CD4-positive, alpha-beta T cell treated with Interleukin-4 for 4 hours (primary cell): ENCODE measurements at places on chromosomes 3 and 15.

GRCh38 chr3:115616461-115616860 lies 6.8 kb upstream of the GAP43 start:
- DNase-seq: no peak

- DNase-seq: no peak
Observed at GRCh38 chr3:126058666-126059065, 25.3 kb downstream of the SLC41A3 start.

- peak; percentile 67 for DNase-seq
Observed at GRCh38 chr3:27312044-27312668, 57.0 kb downstream of the NEK10 start.

GRCh38 chr15:81959196-81959595 lies 86.6 kb downstream of the MEX3B start:
- no peak for DNase-seq

DNA sequence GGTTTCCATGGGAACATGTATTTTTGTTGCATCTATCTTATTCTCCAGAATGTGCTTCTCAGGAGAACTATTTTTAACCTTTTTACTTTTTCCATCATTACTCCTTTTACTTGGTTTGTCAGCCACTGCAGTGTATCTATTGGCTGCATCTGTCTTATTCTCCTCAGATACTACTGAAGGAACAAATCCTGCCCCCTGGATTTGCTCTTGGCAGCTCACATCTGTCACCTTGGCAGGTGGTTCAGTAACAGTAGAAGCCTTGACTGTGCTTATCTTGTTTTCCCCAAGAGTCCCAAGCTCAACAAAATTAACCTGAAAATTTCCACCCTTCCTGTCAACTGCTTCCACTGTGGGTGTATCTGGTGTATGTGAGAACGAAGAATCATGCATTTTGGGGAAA lies 106.0 kb downstream of the MAP4 start:
- DNase-seq: no peak

GRCh38 chr3:64355401-64355807 lies 130.1 kb upstream of the PRICKLE2 start:
- DNase-seq: no peak

DNA sequence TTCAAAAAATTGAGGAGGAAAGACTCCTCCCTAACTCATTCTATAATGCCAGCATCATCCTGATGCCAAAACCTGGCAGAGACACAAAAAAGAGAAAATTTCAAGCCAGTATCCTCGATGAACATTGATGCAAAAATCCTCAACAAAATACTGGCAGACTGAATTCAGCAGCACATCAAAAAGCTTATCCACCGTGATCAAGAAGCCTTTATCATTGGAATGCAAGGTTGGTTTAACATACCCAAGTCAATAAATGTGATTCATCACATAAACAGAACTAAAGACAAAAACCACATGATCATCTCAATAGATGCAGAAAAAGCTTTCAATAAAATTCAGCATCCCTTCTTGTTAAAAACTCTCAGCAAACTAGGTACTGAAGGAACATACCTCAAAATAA lies 24.2 kb upstream of the CAPN3 start:
- no peak for DNase-seq

- no peak for DNase-seq
Observed at GRCh38 chr3:118102737-118103136, 931.9 kb downstream of the IGSF11 start.

DNA sequence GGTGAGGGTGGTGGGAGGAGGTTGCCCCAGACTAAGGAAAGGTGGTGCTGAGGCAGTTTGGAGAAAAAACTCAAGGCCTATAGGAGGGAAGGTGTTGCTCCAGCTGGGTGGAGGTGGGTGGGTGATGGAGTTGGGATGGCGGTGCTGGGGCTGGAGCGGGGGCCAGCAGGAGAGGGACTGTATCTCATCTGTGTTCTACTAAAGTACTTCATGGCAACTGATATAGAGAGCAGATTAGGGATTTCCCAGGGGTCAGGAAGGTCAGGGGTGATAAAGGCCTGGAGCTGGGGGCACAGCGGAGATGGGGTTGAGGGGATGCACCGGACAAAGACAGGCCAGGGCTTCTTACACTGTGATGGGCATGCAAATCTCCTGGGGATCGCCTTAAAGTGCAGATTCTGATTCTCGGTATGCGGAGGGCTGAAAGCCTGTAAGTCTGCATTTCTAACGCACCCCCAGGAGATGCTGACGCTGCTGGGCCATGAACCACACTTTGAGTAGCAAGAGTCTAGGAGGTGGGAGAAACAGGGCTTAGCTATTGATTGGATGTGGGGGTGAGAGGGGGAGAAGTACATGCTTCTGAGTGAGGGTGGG lies 4.2 kb downstream of the KLHL40 start:
- DNase-seq: no peak

GRCh38 chr15:38046257-38047051 lies 112.0 kb downstream of the TMCO5A start:
- DNase-seq: no peak

- no peak for DNase-seq
Observed at GRCh38 chr3:11690863-11691766, 47.4 kb upstream of the VGLL4 start.

- DNase-seq: no peak
Observed at GRCh38 chr15:32675466-32675865, 34.0 kb downstream of the SCG5 start.

DNA sequence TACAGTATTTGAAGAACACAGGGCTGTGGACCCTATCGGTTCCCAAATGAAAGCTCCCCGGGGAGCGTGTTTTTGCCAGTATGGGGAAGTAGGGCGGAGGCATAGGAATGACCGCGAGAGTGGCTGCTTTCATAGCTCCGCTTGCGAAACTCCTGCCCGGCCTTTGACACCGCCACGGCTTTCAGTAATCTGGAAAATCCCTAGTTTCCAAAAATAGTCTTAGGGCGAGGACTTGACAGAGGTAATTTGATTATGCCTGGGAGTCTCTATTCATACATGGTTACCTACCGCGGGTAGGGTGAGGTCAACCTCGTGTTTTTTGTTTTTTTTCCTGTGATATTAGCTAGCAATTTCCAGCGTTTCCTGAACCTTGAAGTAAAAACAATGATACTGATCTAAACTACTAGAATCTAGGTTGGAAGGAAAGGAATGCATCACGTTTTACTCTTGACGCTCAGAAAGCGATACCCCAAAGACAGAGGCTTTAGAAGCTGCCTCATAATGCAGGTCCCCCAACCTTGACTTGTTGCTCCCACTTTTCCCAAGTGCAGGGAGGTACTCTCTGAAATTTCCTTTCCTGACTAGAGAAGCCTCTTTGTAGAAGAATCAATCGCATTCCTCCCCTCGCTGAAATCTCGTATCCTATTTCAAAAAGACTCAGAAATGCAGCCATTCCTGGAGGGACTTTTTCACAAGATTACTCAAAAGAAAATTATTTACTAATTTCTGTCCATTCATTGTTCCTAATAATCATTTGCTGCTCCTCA lies 894 bp upstream of the CCNL1 start:
- DNase-seq: peak; percentile 72

- no peak for DNase-seq
Observed at GRCh38 chr3:148697306-148698189, at the start of gene AGTR1. AGTR1 (plus strand) TSS chr3:148697903; CDS start chr3:148741036, 43,133 bp downstream.

DNA sequence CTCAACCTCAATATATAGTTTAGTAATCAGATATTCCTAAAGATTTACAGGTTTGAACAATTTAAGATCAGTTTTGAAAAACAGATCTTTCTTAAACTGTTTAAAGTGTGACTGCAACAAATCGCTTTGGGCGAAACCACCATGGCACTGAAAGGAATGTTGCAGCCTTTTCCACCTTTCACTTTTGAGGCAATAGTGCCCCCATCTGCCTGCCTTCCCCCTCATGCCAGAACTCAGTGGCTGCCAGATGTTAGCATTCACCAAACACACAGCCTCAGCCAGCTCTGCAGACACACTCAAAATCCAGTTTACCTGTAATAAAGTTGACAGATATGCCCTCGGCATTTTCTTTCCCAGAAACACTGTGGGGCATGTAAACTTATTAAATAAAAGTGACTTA lies 3.3 kb downstream of the LYSMD4 start:
- no peak for DNase-seq

GRCh38 chr3:153051427-153052095 lies 110.5 kb upstream of the RAP2B start:
- DNase-seq: no peak

GRCh38 chr3:189573004-189573403 lies 58.2 kb upstream of the TP63 start:
- no peak for DNase-seq

- no peak for DNase-seq
Observed at GRCh38 chr3:184734903-184735701, 23.2 kb upstream of the MAGEF1 start.

- no peak for DNase-seq
Observed at GRCh38 chr3:120864541-120864940, 43.5 kb upstream of the STXBP5L start.

DNA sequence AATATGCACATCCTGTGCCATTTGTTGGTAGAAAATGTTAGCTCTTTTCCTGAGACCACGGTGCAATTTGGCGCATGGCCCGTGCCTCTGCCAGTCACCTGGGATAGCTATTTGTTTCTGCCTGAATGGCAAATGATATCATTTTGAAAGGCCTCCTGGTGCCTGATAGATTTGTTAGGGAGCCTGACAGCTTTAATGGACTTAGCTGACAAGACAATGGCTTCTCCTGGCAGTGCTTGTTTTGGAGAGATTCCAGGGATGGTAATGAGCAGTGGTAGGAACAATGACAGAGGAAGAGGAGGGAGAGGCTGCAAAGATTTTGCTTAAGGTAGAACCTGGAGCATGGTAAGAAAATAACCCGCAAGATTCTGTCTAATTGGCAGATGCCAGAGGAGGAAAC lies 268.5 kb downstream of the CLSTN2 start:
- no peak for DNase-seq

GRCh38 chr3:59422312-59422711 lies 372.5 kb upstream of the CFAP20DC start:
- peak; percentile 34 for DNase-seq

- DNase-seq: no peak
Observed at GRCh38 chr3:19945969-19946831, 697 bp upstream of the RAB5A start.

- no peak for DNase-seq
Observed at GRCh38 chr3:100992231-100993012, 799 bp downstream of the ABI3BP start.

- DNase-seq: no peak
Observed at GRCh38 chr3:73094951-73095350, 33.5 kb downstream of the EBLN2 start.

DNA sequence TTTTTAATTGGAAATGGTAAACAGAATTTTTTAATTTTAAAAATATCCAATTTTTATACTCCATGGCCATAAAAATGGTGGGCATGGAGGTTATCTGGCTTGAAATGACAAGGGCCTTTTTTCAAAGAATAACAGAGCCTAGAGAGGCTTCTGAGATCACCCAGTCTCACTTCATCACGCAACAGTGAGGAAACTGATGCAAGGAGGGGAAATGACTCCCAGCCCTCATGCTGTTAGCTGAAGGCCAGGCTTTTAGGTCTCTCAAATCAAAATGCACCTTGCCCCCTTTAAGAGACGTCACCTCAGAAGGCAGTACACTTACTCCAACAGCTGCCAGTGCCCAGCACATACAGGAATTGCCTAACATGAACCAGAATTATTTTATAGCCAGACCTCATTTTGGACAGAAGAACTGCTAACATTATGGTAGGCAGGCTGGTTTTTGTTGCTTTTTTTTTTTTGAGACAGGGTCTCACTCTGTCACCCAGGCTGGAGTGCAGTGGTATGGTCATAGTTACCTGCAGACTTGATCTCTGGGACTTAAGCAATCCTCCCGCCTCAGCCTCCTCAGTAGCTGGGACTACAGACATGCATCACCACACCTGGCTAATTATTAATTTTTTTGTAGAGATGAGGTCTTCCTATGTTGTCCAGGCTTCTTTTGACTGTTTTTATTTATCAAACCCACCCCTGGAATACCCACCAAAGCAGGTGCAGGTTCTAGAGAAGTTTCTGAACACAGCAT lies 9.1 kb downstream of the RAB43 start:
- DNase-seq: no peak

DNA sequence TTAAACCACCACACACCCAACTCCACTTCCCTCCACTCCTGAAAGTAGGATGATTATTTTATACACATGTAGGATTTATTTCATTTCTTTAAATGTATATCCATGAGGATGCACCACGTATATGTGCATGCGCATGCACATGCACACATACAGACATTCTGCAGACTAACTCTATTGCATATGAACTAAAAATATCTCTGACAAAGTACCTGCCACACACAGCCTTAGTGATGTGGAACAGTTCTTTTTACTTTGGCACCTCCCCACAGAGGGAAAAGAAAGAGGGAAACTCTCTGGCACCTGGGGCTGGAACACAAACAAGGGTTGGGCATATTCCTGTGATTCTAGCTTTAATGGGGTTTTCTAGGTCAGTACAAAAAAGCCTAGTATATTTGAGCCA lies 138.2 kb downstream of the CLASP2 start:
- no peak for DNase-seq
